ENCODE measurements at places on chromosomes 1 and 21. TPM values are rescaled to one million over a fixed set of nuclear protein-coding genes. Genes with fewer than 3 reads are reported as not detected.
A peak's percentile ranks its signal among the peaks of the same experiment; 100 is the strongest.

Gene KIAA0040
- 0.98 TPM for total RNA-seq

DNA sequence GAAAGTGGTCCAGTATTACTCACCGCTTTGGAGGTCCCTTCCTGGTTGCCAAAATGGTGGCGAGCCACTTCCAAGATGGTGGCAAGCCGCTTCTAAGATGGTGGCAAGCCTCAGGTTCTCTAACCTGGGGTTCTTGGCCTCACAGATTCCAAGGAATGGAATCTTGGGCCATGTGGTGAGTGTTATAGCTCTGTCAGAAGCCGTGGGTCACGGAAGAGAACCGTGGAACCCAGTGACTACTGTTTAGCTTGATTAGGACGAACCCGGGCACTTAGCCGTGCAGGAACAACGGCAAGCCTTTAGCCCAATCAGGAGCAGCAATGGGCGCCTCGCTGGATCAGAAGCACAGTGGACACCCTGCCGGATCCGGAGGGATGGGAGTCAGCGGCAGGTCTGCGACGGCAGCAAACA is 356.2 kb upstream of the TMPRSS15 start:
- DNase-seq = no peak

Gene TCHHL1
- not detected for total RNA-seq

Gene RGS4
- total RNA-seq = 1.8 TPM

GRCh38 chr1:232726048-232726779 is 79.0 kb upstream of the MAP10 start:
- DNase-seq = no peak

DNA sequence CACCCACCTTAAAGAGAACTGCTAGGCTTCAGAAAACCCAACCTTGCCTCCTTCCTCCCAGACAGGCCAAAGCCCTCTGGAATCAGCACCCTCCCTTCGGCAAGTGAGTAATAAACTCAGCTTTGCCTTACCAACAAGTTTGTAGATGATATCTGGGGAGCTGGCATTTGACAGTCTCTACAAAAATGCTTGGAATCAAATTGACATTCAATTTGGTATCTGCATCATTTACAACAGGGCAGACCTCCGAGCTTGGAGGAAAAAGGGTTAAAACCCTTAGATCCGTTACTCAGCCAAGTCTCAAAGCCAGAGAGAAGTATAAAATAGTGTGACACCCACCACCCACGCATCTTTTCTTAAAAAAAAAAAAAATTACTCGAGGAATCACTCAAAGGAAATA is 149.3 kb upstream of the EDN2 start:
- no peak for DNase-seq

DNA sequence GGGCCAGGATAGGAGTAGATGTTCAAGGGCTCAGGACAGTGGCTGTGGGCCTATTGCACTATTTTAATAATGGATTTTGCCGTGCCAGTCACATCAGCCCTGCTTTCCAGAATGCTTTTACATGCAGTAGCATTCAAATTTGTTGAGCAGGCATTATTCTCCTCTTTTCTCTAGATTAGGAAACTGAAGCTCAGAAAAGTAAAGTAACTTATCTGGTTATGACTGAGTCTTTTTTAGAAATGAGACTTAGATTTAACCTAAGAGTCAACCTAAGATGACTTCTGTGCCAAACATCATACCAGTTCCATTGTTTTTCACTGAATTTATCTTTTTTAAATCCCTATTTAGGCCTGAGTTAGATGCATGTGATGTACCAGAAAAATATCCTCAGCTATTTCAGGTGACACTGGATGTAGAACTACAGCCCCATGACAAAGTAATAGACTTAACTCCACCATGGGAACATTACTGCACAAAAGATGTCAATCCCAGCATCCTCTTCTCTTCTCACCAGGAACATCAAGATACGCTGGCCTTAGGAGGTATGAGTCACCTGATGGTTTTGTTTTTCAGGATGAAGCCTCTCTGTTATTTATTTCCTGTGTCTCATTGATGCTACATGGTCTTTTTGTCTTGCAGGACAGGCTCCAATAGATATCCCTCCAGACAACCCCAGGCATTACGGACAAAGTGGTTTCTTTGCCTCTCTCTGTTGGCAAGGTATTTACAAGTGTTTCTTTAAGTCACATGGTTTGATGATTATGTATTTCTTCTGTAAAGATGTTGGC is 31.4 kb upstream of the LEPR start:
- DNase-seq = no peak

- no peak for DNase-seq
Observed at GRCh38 chr1:4754816-4755215, 100.4 kb downstream of the AJAP1 start.

Gene CA14
- not detected for total RNA-seq

DNA sequence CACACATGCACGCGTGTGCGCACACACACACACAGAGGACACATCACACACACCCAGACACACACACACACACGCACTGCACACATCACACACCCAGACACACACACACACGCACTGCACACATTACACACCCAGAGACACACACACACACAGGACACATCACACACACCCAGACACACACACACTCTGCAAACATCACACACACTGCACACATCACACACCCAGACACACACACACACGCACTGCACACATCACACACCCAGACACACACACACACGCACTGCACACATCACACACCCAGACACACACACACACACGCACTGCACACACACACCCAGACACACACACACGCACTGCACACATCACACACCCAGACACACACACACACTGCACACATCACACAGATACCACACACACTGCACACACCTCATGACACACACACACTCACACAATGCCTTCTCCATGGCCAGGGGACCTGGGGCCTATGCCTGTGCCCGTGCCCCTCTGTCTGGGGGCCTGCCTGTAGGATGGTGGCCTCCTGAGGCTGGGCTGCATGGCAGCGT is 24.4 kb downstream of the CRYAA start:
- DNase-seq = no peak

Gene ATP5PF
- 91.3 TPM for total RNA-seq

DNA sequence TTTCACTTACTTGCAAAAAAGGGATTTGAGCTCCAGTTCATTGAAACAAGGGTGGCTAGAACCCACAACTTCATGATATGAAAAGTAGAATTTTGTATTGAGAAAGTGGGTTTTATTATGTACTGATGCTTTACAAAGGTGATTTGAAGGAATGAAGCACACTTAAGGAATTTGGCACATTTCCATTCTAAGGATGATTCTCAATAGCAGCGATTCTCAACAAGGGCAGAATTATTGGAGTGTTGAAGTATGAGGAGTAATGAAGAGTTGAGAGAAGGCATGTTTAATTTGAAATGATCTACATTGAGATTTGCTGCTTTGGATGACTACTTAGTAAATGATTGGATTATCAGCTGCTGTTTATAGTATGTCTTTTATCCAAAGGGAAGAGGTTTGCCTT is 54.7 kb downstream of the FNBP1L start:
- no peak for DNase-seq

GRCh38 chr1:112458756-112459155 is 50.0 kb upstream of the WNT2B start:
- DNase-seq = no peak

- DNase-seq = no peak
Observed at GRCh38 chr1:200778766-200779165, 40.1 kb downstream of the CAMSAP2 start.

- no peak for DNase-seq
Observed at GRCh38 chr1:226602186-226603021, 53.8 kb downstream of the STUM start.

- DNase-seq = no peak
Observed at GRCh38 chr1:54811066-54811465, 9.9 kb upstream of the TTC22 start.

Gene AMY1C
- total RNA-seq = not detected

Gene PAX7
- total RNA-seq = not detected

GRCh38 chr21:45765375-45765774 is 121.8 kb downstream of the PCBP3 start:
- no peak for DNase-seq

DNA sequence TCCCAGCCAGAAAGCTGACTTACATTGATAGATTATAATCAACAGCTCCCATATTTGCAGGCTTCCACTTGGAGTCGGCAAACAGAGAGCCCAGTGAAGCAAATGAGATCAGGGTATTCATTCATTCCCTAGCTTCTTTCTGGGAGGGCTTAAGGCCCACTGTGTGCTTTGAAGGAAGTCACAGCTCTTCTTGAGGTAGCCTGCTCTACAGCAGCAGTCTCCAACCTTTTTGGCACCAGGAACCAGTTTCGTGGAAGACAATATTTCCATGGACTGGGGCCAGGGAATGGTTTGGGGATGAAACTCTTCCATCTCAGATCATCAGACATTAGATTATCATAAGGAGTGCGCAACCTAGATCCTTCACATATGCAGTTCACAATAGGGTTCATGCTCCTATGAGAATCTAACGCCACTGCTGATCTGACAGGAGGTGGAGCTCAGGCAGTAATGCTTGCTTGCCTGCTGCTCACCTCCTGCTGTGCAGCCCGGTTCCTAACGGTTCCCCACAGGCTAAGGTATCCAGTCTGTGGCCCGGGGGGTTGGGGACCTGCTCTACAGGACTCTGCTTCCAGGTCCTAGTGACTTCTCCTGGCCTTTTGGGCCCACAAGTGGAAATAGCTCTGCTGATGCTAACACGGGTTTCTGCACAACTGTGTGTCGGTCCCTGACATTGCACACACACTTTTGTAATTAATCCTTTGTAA is 13.7 kb upstream of the ADAM30 start:
- DNase-seq = no peak

Gene NLRP3
- total RNA-seq = not detected

DNA sequence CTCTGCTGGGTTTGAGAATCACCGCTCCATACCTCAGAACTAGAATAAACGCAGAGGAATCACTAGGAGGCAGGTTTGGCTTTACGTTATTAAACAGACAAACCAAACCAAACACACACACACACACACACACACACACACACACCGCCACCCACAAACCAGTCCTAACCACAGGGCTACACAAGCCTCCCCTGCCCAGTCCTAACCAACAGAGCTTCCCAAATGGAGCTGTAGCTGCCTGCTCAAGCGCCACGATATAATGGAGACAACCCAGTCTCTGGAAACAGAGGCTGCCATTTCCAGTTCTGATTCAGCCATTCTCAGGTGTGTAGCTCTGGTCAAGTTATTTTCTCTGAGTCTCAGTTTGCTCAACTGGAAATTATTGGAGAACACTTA is 519.1 kb downstream of the SMYD3 start:
- no peak for DNase-seq

- peak; percentile 30 for DNase-seq
Observed at GRCh38 chr1:118077331-118078045, 107.5 kb downstream of the SPAG17 start.

Gene MAD2L2
- total RNA-seq = 96.7 TPM

DNA sequence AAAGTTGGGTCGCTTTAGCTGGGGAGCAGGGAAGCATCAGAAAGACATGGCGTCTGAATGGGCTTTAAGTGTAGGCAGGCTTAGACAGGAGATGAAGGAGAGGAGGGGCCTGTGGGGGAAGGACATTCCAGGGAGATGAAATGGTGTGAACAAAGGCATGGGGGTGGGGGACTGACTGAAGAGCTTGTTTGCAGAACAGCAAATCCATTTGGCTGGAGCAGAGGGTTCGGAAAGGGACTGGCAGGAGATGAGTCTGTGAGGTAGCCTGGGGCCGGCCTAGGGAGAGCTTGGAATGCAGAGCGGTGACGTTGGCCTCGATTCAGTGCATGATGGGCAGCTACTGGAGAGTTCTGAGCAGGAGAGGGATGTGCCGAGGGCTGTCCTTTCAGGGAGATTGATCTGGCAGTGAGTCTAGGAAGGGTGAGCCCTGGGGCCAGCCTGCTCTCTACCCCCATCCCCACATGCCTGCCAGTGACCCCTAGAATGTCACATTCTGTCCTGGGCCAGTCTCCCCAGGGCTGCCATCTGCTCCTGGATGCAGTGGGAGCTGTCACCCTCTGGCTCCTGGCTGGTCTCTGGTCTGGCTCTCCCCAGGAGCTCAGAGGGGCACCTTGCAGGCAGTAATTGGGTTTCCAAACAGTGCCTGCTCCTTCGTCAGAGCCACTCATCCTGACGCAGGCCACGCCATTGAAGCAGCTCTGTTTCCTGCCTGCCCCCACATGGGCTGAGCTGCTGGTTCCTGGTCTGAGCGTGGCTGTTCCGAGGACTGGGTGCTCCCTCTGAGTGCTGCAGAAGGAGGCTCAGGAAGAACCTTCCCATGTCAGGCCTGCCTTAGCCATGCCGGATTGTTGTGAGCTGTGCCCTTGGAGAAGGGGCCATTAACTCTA is 22.3 kb upstream of the TMEM222 start:
- DNase-seq = no peak

- DNase-seq = no peak
Observed at GRCh38 chr1:210722410-210723081, 393.8 kb downstream of the HHAT start.

Gene WDR77
- 28.5 TPM for total RNA-seq

DNA sequence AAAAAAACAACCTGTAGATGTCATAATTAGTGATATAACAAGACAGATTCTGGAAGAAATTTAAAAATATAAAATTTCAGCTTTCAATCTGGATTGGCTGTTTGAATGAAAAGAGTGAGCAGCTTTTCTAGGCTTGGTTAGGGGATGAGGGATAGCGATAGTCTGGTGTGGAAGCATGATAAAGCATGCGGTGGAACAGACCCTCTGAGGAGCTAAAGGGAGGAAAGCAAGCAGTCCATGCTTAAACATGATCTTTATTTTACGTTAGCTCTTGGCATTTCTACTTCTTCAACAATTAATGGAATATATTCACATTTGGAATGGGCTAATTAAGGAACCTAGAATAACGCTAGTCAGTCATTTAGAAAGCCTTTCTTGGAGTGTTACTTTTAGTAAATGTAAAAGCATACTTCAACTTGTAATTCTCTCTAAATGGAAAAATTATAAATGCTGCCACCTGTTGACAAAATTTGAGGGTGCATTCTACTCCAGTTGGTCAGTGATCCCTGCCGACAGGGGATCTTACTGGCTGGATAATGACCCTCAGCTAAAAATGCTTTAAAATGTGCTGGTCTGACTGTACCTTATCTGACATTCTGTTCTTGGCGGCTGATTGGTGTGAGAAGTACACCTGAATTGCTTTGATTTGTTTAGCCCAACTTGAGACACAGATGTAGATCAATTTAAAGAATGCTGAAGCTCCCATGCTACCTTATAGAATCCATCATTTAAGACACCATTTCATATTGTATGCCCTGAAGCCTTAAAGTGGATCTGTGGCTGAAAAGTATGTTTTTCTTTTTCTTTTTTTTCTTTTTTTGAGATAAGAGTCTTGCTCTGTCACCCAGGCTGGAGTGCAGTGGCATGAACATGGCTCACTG is 61.2 kb downstream of the AK4 start:
- DNase-seq = peak; percentile 33

DNA sequence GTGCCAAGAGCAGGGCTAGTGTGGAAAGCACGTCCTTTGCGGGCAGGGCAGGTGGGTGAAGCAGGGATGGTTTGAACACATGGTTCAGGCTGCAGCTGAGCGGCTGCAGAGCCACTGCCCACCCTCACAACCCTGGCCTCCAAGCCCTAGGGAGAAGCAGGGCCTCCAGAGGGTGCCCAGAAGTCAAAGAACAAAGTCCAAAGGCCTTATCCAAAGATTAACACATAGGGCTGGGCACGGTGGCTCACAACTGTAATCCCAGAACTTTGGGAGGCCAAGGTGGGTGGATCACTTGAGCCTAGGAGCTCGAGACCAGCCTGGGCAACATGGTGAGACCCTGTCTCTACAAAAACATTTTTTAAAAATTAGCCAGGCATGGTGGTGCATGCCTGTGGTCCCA is 46.8 kb downstream of the CAPN8 start:
- DNase-seq = no peak

- no peak for DNase-seq
Observed at GRCh38 chr1:39152923-39153322, 51.6 kb upstream of the MACF1 start.

All from Caki2 (cell line).